Bronchial epithelial cell (primary cell): ENCODE measurements at places on chromosomes 6 and 20. TPM values are rescaled to one million over a fixed set of nuclear protein-coding genes. Genes with fewer than 3 reads are reported as not detected.

GDAP1L1 gene
- total RNA-seq, result not detected in 2 replicates

LPIN3 gene
- 3.9 and 10.0 TPM in 2 replicates for total RNA-seq

DNA sequence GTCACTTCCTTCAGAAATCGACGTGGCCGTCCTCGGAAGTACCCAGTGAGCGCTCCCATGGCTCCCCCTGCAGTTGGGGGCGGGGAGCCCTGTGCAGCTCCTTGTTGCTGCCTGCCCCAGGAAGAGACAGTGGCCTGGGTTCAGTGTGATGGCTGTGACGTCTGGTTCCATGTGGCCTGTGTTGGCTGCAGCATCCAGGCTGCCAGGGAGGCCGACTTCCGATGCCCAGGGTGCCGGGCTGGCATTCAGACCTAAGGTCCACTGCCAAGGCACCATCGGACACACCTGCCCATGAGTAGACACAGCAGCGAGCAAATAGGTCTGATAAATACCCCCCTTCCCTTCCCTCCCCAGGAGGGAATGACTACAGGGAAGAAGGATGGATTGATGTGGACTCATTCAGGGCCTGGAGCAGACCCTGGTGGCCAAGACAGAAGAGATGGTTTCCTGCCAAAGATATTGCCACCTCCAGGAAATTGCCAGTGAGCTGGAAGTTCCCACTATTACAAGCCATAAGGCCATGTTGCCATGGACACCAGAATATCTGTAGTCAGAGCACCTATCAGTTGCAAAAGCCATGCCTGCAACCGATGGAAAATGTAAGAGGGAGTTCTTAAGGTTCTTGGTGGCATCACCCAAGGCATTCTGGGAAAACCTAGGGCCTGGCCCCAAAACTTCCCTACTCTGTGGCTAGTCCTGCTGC, 4.2 kb downstream of the TCF19 start:
- no peak for DNase-seq

- DNase-seq, result peak; percentile 45
Measured at GRCh38 chr20:34522969-34523871, 7.0 kb downstream of the DYNLRB1 start.

DNA sequence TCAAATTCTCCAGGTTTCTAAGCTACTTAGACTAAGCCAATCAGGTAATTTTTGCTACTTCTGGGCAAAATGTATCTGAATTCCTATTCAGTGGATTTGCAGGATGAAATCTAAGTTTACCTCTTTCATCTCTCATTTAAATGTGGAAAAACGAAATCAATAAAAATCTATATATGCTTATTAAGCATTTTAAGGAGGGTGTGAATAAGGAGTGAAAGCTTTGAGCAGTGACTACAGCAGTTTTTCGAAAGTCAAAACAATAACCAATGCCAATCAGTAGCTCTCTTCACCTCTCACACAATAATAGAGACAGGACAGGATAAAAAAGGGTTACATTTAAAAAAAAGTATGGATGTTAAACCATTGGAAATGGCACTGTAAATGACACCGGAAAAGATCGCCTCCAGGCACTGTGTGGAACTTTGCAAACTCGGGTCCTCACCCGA, 476 bp upstream of the BCKDHB start:
- no peak for DNase-seq
